ENCODE measurements at places on chromosomes 1 and 21.

DNA sequence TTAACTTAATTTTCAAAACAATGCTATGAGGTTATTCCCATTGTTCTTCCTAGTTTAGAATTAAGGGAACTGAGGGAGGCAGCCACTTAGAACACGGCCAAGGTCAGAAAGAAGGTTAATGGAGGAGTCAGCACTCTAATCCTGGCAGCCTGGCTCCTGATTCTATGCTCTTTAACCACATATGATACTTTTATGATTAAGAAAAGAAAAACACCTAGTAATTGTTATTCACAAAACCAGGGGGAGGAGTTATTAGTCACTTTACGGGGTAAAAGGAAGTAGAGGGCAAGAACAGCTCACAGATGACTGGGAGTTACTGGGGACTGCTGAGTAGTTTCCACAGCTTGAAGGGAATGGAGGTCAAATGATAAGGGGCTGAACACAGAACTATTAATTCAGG is 38.6 kb downstream of the GADD45A start:
- no peak for DNase-seq

DNA sequence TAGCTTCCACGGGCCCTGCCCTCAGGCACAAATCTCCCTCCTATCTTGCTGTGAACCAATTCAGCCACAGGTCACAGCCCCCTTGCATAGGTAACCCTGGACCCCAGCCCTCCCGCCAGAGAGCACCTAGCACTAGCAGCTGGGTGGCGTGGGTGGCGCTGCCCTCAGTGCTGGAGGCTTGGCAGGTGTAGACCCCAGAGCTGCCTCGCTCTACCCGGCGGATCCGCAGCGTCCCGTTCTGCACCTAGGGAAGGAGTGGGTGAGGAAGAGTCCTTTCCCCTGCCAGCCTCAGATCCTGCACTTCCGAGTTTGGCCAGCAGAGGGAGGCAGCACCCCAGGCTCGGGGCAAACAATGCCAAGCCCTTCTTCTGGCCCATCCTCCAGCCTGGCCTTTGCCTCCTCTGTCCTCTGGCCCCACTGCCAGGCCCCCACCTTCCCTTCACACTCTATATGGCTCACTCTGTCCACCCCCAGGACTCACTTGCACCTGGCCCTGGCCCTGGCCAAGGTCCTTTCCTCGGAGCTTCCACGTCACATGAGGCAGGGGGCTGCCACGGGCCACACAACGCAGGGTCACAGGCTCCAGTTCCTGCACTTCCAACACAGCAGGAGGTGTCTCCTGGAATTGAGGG is 9.0 kb downstream of the IGSF9 start:
- DNase-seq = peak; percentile 22

GRCh38 chr1:147463022-147463421 is 78.3 kb upstream of the BCL9 start:
- no peak for DNase-seq

DNA sequence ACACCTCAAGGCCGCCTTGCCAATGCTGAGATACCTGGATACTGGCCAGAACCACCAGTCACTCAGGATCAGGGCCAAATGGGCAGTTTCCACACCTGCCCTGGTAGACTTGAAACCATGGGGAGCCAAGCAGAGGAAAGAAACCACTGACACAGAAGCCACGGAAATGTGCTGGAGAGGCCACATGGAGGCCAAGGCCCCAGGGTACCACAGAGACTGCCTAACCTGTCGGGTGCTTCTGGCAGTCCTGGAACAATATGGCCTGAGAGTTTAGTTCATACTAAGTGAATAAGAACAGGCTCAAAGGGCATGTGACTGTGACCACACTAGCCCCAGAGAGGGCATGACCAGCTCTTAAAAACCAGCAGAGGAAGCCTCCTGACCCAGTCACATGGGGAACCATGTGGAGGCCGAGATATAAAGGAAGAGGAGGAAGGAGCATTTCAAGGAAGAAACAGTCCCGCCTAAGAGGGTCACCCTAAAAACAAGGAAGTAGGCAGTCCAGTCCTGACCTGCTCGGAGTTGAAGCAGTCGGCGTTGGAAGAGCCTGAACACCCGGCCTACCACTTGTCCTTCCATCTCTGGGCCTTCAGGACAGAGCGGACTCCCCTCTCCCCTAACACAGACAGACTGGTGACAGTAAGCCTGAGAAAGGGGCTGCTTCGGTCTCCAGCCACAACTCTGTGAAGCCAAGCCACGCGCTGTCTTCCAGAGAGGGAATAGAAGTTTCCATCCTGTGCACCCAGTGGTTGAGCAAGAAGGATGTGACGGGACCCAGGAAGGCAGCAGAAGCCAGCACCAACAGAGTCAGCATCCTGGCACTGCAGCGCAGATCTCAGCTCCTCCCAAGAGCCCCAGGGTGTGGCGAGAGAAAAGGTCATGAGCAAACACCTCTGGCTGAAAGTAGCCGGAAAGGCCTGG is at the start of gene DENND2D:
TSS of gene DENND2D (minus strand) at position 766 of the 921 bp plus-strand sequence. CDS start at position 579, 187 bp downstream.
- no peak for DNase-seq

DNA sequence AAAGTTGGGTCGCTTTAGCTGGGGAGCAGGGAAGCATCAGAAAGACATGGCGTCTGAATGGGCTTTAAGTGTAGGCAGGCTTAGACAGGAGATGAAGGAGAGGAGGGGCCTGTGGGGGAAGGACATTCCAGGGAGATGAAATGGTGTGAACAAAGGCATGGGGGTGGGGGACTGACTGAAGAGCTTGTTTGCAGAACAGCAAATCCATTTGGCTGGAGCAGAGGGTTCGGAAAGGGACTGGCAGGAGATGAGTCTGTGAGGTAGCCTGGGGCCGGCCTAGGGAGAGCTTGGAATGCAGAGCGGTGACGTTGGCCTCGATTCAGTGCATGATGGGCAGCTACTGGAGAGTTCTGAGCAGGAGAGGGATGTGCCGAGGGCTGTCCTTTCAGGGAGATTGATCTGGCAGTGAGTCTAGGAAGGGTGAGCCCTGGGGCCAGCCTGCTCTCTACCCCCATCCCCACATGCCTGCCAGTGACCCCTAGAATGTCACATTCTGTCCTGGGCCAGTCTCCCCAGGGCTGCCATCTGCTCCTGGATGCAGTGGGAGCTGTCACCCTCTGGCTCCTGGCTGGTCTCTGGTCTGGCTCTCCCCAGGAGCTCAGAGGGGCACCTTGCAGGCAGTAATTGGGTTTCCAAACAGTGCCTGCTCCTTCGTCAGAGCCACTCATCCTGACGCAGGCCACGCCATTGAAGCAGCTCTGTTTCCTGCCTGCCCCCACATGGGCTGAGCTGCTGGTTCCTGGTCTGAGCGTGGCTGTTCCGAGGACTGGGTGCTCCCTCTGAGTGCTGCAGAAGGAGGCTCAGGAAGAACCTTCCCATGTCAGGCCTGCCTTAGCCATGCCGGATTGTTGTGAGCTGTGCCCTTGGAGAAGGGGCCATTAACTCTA is 22.3 kb upstream of the TMEM222 start:
- DNase-seq = no peak

DNA sequence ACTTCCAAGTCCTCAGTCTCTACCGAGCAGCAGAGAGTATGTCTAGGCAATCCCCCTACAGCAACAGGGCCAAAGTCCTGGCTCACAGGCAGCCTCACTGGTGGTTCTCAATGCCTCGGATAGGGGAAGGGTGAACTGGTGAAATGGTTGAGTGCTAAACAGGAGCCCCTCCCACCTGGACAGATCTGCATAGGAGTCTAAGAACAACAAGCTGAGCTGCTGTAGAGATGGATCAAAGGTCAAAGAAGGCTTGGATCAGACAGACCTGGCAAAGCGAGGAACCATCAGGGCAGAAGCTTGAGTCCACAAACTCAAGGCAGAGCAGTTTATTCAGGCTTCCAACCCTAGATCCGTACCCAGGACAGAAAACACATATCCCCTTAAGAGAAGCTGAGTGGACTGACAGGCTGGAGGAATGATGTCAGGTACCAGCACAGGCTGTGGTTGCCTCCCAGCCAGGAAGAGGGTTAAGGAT is 31.8 kb downstream of the RABIF start:
- no peak for DNase-seq

DNA sequence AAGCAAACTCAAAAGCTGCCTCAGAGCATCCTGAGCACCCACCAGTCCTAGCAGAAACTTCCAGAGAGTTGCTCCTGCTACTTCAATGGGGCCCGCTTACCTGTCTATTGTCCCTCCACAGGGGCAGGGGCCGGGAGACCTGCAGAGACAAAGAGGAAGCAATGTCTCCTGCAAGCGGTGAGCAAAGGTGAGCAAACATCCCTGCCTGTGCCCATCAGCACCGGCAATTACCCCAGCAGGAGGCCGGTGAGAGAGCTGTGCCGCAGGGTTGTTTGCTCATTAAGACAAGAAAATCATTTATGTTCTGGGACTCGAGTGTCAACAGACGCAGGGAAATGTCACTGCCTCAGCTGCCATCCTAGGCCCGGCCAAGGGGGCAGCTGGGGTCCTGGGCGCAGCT is 53.8 kb upstream of the TARDBP start:
- DNase-seq = peak; percentile 71

DNA sequence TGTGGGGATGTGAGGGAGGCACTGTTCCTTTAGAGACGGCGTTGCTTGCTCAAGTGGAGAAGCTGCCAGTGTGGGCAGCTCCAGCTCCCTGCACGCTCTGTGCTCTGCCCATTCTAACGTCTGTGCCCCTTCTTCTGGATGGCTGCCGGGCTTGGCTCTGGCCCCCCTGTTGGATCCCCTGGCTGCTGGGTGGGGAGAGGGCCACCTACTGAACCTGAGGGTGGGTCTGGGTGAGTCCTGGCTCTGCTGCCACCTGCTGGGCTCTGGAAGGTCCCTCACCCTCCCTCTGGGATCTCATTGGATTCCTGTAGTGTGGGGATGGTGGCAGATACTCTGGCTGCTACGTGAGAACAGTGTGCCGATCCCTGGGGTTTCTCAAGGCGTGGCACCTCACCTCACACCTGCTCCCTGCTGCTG is 5.0 kb downstream of the PFKL start:
- DNase-seq = no peak

GRCh38 chr1:165060285-165060793 is 296.2 kb downstream of the LMX1A start:
- DNase-seq = no peak

GRCh38 chr1:77060000-77060399 is 159.2 kb downstream of the PIGK start:
- DNase-seq = no peak

DNA sequence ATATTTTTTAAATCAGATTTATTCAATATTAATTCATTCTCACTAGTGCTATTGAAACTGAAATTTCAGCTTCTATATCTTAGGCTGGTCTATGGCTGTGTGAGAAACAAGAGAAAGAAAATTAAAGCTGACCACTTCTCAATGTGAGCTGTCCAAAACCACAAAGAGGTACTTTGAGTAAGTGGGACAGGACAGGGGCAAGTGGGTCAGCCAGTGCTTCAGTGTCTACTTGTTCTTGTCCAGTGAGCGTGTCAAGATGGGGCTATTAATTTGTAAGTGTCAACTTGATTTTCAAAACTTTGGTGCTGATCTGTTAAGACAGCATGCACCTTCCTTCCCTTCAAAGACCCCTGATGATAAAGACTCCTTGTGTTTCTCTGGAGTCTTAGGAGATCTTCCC is 533.9 kb downstream of the PLPP3 start:
- DNase-seq = no peak

- DNase-seq = no peak
Observed at GRCh38 chr1:52139817-52140540, 1.9 kb upstream of the ZFYVE9 start.

DNA sequence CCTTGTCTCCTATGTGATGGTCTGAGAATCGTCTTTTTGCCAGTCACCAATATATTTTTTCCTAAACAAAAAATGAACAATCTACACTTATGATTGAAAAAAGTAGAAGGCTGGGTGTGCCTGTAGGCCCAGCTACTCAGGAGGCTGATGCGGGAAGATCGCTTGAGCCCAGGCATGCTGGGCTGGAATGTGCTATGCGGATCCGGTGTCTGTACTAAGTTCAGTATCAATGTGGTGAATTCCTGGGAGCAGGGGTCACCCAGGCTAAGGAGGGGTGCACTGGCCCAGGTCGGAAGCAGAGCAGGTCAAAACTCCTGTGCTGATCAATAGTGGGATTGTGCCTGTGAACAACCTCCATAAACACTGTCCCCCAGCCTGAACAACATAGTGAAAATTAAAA is 25.7 kb upstream of the C1orf198 start:
- no peak for DNase-seq

GRCh38 chr1:27351541-27352107 is 9.8 kb downstream of the SYTL1 start:
- DNase-seq = no peak

DNA sequence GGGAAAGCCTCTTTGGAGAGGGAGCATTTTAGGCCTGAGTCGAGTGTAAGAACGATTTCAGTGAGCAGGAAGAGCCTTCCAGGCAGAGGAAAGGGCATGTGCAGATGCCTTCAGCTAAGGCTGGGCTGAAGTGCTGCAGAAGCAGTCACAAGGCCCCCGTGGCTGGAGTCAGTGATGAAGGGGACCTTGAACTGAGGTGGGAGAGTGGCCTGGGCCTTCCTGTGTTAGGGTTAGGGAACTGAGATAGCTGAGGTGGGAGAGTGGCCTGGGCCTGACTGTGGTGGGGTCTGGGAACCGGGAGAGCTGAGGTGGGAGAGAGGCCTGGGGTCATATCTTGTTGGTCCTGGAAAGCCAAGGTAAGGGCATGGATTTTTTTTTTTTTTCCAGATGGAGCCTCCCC is 50.9 kb upstream of the ETV3 start:
- no peak for DNase-seq

GRCh38 chr1:153963850-153964331 is 554 bp upstream of the SLC39A1 start:
- DNase-seq = no peak

DNA sequence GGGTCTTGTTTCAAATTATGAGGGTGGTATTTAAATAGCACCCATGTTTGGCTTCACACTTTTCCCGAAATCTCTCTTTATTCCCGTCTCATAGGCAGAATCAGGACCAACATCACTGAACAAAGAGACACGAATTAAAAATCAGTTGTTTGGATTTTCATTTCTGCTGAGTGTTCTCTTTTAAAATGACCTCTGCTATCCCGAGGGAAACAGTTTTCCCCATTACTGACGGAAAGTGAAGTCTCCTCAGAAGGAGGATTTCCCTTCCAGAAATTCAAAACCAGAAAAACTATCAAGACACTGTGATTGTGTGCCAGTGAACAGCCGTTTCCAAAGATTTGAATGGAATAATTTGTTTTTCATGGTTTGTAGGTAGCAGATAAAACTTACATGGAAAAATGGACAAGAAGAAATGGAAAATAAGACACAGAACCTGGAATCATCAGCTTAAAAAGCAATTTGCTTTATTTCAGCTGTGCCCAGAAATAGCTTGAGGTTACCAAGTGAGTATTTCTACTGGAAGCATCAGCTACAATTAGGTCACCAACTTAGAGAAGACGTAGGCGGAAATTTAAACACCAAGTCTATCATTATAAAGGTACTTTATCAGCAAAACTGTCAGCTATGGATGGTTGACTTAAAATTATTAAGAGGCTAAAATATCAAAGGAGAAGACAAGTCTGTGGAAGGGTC is 68.5 kb downstream of the RUNX1 start:
- no peak for DNase-seq

DNA sequence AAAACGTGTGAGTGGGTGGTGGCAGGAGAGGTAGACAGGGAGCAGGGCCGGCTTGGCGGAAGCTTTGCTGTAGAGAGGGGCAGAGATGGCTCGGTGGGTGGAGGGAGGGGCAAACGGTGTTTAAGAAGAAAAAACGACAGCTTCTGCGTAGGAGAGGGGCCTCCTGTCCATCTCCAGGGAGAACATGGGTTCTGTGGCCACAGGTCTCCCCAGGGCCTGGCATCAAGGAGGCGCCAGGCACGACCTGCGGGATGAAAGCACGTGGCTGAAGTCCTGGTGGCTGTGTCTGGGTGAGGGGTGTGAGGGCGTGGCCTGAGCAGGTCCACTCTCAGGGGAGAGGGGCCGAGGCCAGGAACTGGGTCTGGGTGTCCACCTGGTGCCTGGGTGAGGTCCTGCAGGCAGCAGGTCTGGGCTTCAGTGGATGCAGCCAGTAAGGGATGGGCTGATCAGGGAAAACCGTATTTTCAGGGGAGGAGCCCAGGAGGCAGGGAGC is 940 bp upstream of the PRKCZ start:
- no peak for DNase-seq

Measured in SHP77 treated with DMSO at 0.1 percent for 48 hours (cell line).